AG08395 (cell line): ENCODE measurements at places on chromosomes 6 and 20.

GRCh38 chr6:93751969-93752368, 332.6 kb upstream of the EPHA7 start:
- DNase-seq, result no peak

DNA sequence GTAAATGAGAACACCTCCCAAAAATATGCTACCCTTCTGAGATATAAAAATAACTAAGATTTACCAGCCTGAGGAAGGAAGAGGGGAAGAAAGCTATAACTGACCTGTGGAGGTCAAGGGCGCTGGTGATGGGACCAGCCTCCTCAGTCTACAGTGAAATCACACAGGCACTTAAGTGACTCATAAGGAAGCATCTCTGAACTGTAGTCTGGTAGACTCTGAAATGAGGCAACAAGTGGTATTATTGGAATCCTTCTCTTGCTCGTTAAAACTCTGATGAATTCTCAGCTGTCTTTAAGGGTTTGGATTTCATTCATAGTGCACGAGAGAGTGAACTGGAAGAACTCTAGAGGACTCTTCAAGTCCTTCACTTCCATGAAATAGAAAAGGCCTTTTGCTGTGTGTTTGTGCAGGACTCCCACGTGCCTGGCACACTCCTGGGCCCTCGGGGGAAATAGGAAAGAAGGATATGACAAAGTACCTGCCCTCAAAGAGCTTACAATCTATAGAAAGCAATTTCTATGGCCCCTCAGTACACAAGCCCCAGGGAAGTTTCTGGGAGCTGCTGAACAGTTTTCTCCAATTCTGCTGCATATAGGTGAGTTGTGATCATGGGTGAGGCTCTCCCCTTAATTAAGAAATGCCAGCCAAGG, 231.8 kb upstream of the RREB1 start:
- DNase-seq, result peak; percentile 94

DNA sequence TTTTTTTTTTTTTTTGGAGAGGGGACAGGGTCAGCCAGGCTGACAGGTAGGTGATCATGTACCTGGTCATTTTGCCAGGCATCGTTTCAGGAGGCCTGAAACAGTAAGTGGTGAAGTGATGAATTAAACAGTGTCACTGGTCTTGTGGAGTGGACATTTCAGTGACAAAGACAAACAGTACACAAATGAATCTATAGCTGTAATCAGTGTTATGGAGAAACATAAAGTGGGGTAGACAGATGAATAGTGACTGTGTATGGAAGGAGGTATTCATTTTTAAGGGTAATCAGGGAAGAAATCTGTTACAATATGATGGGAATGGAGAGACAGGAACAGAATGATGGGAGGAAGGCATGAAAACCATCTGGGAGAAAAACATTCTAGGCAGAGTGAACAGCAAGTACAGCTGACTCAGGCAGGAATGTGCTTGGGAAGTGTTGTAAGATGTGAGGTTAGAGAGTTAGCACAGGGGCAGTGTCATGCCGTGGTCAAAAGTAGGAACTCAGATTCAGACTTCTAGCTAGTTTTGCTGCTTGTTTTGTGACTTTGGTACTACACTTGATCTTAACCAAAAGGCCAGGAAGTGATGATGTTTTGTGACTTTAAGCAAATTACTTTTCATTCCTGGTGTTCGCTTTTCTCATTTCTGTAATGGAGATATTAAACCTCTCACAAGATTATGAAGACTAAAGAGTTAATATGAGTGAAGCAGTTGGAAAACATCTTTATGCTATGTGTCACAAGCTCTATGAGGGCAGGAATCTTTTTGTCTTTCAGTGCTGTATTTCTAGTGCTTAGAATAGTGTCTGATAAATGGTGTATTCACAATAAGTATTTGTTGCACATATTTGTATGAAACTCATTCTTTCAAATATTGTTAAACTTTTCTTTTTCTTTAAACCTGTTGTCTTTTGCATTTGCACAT, 43.4 kb downstream of the QKI start:
- DNase-seq, result peak; percentile 89

- no peak for DNase-seq
Observed at GRCh38 chr20:24813080-24813479, 136.0 kb upstream of the CST7 start.

GRCh38 chr20:50980851-50981713, 22.5 kb downstream of the MOCS3 start:
- peak; percentile 51 for DNase-seq

GRCh38 chr6:112470376-112470775, 123.2 kb downstream of the RFPL4B start:
- DNase-seq, result no peak

DNA sequence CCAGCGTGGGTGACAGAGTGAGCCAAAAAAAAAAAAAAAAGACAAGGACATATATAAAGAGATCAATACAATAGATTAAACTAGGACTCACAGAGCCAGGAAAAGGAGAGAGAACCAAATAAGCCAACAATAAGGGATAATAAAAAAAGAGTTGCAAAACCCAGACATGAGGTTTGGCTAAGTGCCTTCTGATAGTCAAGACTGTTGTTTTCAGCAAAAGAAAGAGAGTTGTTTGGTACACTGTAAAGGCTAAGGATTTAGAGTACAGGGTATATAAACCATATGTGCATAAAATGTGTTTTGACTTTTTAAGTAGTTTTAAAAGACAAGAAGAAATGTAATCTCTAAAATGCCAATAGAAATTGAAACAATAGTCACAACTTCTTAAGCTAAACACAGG, 42.8 kb downstream of the RPF2 start:
- DNase-seq, result no peak

- peak; percentile 35 for DNase-seq
Observed at GRCh38 chr6:21678990-21679389, 85.4 kb downstream of the SOX4 start.

- DNase-seq, result no peak
Observed at GRCh38 chr20:38603286-38603685, 1.7 kb downstream of the ARHGAP40 start.

- no peak for DNase-seq
Observed at GRCh38 chr6:22765015-22765414, 195.6 kb downstream of the HDGFL1 start.

DNA sequence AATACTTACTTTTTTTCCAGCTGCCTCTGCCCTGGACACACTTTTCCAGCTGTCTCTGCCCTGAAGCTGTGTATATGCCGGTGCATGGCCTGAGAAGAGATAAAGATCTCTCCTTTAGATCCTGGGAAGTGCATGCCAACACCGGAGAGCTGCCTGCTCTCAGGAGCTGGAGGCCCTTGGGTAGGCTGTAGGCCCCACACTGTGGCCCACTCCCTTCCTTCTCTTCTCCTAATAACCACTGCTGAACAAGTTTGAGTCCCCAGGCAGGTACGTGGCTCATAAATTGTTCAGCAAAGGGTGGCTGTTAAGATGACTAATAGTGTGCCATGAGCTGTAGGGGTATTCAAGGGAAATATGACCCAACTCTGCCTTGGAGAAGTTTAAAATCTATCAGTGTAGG, 102.5 kb downstream of the CD24 start:
- DNase-seq, result no peak

DNA sequence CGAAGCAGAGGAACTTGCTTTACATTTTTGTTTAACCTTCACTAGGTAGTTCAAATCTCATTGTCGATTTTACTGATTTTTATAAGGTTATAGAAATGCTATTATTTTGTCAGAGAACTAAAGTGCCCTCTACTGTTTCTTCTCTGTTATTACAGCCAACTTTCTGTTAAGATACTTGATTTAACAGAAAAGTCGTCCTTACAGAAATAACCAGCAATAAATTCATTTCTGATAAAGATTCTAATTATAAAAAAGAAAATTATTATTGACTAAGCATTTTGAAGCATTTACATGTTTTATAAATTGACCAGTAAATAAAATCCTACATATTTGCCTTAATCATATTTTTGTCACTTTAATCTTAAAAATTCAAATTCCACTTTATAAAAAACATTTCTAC, 60.8 kb downstream of the OGFRL1 start:
- peak; percentile 23 for DNase-seq

GRCh38 chr6:47741807-47742206, 40.0 kb upstream of the OPN5 start:
- DNase-seq, result no peak

DNA sequence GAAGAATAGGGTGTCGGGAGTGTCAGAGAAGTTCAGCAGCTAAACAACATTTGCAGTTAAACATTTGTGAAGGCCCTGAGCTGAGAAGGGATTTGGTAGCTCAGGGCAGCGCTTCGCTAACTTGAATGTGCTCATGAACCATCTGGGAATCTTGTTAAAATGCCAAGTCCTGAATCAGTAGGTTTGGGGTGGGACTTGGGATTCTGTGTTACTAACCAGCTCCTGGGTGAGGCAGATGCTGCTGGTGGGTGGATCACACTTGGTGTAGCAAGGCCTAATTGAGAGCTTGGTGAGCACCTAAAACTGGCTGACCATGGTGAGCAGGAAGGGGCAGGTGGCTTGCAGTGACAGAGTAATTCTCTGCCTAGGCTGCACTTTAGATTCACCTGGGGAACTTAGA, 5.9 kb downstream of the PTPRA start:
- DNase-seq, result peak; percentile 94

GRCh38 chr6:45815466-45816125, 200.1 kb downstream of the CLIC5 start:
- DNase-seq, result no peak

DNA sequence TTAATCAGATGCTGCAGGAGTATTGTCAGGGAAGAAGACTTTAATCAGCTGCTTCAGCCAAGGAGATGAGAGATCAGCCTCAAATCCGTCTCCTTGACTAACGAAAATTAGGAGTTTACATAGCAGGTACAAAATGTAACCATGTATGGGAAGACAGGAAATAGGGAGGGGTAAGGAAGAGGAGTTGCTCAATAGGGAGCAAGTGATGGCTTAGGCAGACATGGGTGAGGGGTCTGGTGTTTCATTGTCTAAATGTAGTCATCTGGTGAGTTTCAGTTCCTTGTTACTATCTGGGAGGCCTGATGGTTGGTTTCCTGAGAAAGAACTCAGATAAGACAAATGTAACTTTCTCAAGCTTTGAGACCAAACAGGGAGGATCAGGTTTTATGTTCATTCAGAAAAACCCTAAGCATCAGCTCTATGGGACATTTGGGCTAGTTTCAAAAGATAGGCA, 217.3 kb upstream of the SULF2 start:
- DNase-seq, result no peak

DNA sequence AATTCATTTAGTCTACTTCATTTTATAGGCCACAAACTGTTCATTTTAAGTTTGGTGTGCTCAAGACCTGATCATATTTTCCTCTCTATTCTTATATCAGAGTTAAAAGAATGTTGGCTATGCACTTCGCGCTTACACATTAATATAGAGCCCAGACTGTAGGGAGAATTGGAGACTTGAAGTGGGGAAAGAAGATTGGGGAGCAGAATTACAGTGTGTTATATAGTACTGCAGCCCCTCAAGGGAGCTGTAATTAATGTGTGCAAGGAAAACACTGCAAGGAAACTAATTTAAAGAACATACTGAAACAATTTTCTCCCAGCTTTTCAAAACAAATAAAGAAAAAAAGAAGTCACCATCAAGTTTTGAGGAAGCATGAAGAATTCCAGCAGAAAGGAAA, 572.7 kb upstream of the FLRT3 start:
- DNase-seq, result no peak

DNA sequence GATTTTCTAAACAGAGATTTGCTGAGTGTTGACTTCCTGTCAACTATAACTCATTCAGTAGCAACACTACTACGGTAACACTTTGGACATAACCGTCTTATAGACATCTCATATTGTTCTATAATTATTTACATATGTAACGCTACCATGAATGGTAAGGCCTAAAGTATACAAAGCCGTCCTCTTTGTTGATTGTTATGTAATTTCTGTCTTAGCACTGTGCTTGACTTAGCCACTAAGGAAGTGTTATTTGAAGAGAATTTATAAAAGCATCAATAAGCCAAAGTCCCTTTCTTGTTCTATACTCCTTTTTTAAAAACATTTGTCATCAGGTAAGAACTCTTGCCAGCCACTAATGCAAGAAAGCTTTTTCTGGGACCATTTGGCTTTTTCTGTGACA, 240.6 kb downstream of the MEI4 start:
- no peak for DNase-seq

DNA sequence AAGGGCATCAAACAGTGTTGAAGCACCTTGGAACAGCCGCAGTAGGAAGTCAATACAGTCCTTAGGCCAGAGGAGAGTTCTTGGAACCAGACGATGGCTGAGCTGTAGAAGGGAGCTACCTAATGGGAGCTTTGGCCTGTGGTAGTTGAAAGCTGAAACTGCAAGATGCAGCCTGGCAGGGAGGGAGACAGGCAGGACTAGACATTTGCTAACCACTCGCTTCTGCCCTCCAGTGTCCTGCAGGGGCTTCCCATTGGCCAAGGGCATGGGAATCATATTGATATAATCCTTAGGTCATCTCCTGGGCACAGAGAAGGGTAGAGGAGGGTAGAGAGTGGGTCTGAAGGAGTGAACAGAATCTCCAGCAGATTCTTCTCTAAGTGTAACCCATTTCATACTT, 60.4 kb downstream of the TPD52L1 start:
- DNase-seq, result no peak

GRCh38 chr20:46367967-46368901, 38.2 kb downstream of the ELMO2 start:
- DNase-seq, result no peak

DNA sequence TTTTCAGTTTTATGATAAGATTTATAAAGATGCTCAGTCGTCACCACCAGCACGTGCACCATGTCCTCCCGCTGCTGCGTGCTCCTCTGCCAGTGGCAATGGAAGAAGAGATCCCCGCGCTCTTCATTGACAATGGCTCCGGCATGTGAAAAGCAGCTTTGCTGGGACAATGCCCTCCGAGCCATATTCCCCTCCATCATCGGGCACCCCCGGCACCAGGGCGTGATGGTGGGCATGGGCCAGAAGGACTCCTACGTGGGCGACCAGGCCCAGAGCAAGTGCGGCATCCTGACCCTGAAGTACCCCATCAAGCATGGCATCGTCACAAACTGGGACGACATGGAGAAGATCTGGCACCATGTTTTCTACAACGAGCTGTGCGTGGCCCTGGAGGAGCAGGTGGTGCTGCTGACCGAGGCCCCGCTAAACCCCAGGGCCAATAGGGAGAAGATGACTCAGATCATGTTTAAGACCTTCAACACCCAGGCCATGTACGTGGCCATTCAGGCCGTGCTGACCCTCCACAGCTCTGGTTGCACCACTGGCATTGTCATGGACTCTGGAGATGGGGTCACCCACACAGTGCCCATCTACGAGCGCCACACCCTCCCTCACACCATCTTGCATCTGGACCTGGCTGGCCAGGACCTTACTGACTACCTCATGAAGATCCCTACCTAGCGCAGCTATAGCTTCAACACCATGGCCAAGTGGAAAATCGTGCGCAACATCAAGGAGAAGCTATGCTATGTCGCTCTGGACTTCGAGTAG, 34.3 kb upstream of the ENPP5 start:
- DNase-seq, result no peak

- peak; percentile 21 for DNase-seq
Observed at GRCh38 chr20:58557733-58558342, 42.6 kb upstream of the APCDD1L start.

DNA sequence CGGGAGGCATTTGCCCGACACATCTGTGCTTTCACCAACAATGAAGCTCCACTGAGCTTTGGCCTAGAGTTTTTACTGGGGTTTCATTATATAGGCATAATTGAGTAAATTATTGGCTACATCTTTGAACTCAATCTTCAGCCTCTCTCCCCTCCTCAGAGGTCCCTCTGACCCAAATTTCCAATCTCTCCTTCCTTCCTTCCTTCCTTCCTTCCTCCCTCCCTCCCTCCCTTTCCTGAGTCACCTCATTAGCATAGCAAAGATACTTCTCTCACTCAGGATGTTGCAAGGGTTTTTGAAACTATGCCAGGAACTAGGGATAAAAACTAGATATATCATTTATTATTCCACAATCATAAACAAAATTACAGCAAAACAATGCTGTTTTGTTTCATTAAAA, 238.2 kb upstream of the PRND start:
- peak; percentile 40 for DNase-seq

GRCh38 chr20:16701296-16701695, 28.5 kb upstream of the SNRPB2 start:
- DNase-seq, result peak; percentile 8
